Right renal cortex interstitium (tissue), 3 donors: ENCODE measurements at places on chromosomes 16 and 17.

- no peak for DNase-seq
Observed at GRCh38 chr17:74748279-74748528, 224 bp upstream of the NHERF1 start.

GRCh38 chr17:20202141-20202621, 193.0 kb downstream of the SPECC1 start:
- DNase-seq, result no peak

GRCh38 chr16:53743149-53743566, 39.2 kb downstream of the FTO start:
- DNase-seq, result no peak

GRCh38 chr16:10752843-10753523, 9.3 kb downstream of the NUBP1 start:
- DNase-seq, result no peak

- DNase-seq, result no peak
Observed at GRCh38 chr16:21950782-21951521, 2.2 kb upstream of the UQCRC2 start.

GRCh38 chr17:2435181-2435741, 34.4 kb upstream of the MNT start:
- no peak for DNase-seq

GRCh38 chr16:24729243-24729950, at the start of gene TNRC6A:
Gene TNRC6A, plus strand, starts transcription at chr16:24729651. Its CDS starts 191 bp downstream, at chr16:24729842.
- DNase-seq, result peak; percentile 62

DNA sequence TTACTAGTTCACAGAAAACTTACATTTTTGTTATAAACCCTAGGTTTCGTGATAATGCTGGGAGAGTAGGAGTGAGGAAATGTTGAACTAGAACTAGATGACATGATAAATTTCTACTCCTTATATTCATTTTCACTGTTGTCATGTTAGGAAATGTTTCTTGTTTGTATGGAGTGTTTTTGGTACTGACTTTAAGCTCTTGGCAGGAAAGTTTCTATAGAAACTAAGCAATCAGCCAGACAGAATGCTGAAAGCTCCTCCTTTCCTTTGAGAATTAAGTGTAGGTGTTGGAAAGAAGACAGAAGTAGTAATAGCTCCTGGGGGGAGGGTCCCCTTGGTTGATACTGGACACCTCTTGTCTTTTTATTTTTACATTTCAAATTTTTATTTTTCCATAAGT, 309.8 kb downstream of the MAP2K4 start:
- DNase-seq, result no peak

DNA sequence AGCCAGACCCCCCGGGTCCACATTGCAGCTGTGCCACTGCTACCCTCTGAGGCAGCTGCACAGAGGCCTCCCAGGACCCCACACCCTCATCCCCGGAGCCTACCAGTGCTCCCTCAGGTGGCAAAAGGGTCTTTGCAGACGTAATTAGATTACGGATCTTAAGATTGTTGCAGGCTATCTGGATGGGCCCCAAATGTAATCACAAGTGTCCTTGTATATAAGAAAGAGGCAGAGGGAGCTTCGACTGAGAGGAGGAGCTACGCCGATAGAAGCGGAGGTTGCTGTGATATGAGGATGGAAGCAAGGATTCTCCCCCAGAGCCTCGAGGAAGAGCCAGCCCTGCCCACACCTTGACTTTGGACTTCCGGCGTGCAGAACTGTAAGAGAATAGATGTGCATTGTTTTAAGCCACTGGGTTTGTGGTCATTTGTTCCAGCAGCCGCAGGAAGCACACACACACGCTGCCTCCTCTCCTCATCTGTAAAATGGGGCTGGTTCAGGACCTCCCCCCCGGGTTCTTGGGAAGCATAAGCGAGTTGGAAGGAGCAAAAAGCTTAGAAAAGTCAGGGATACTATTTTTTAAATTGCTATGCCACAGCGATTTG, 10.5 kb upstream of the RAI1 start:
- DNase-seq, result no peak

DNA sequence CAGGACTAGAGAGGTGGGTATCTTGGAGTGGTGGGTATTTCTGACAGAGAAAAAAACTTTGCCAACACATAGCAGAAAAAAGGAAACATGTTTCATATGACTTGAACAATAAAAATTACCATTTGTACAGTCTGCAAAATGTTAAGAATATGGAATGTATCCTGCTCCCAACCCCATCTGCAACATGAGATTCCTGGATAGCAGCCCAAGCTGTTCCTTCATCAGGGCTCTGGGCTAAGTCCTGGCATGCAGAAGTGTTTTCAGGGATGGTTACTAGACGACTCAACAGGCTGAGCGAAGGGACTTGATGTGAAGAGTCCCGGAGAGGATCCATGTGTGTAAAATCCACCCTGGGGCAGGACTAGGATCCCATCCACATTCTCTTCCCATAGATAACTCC, 121.0 kb upstream of the IRX3 start:
- DNase-seq, result no peak

GRCh38 chr17:7261379-7262191, 693 bp downstream of the CLDN7 start:
- no peak for DNase-seq

GRCh38 chr17:50148226-50149090, 2.0 kb downstream of the PPP1R9B start:
- DNase-seq, result no peak

- no peak for DNase-seq
Observed at GRCh38 chr17:81931189-81931556, 3.6 kb upstream of the MAFG start.

GRCh38 chr17:36900160-36900512, 37.1 kb upstream of the LHX1 start:
- no peak for DNase-seq

GRCh38 chr17:3547628-3548027, 10.0 kb downstream of the TRPV3 start:
- no peak for DNase-seq

DNA sequence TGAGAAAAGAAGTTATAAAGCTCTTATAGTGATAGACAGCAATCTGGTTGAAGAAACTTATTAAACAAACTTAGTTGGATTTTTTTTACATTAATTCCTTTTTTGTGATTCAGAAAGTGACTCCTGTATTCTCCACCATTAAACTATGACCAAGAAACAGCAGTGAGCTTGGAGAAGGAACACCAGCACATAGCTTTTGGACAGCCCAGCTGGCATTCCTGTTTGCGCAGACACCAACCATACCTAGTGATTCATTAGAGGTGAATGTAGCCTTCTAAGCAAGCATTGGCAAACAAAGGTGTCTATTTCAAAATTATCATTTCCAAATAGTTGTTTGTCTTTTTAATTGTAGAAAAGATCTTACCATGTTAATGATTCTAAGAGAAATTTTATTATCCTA, 94.4 kb downstream of the STXBP4 start:
- no peak for DNase-seq

GRCh38 chr17:45895304-45895968, 1.1 kb downstream of the MAPT start:
- no peak for DNase-seq

DNA sequence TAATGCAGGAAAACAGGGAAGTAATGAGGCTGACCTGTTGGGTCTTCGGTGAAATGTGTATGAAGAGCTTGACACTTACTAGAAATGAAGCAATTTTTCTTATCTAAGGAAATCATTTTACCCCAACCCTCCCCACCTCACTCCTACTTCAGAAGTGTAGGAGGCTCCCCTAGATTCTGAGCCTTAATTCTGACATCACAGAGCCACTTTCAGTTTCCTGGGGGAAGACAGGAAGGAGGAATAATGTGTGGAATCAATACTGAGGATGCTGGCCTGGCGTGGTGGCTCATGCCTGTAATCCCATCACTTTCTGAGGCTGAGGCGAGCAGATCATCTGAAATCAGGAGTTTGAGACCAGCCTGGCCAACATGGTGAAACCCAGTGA, 20.3 kb downstream of the FBRS start:
- no peak for DNase-seq

- no peak for DNase-seq
Observed at GRCh38 chr16:55010492-55011160, 80.0 kb downstream of the IRX5 start.

DNA sequence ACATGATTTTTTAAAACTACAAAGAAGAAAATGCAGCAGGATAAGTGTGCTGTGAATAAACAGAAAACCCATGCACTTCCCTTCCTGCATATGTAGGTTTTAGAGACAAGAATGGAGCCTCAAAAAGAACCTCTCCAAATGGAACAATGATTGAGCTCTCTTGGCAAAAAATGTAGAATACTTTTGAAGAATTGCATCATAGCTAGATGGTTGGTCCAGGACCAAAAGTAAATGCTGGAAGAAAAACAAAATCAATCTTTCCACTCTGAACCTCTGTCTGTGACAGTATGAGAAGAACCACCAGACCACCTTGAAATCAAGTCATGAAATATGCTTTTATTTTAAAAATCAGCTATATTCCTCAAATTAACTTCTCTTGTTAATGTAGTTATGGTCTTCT, 17.5 kb downstream of the HELZ start:
- DNase-seq, result no peak

- DNase-seq, result no peak
Observed at GRCh38 chr16:27221576-27222248, 18.4 kb downstream of the KDM8 start.

GRCh38 chr17:55190748-55191147, 74.0 kb upstream of the HLF start:
- DNase-seq, result no peak

- DNase-seq, result no peak
Observed at GRCh38 chr16:10181196-10182162, 749 bp downstream of the GRIN2A start.

DNA sequence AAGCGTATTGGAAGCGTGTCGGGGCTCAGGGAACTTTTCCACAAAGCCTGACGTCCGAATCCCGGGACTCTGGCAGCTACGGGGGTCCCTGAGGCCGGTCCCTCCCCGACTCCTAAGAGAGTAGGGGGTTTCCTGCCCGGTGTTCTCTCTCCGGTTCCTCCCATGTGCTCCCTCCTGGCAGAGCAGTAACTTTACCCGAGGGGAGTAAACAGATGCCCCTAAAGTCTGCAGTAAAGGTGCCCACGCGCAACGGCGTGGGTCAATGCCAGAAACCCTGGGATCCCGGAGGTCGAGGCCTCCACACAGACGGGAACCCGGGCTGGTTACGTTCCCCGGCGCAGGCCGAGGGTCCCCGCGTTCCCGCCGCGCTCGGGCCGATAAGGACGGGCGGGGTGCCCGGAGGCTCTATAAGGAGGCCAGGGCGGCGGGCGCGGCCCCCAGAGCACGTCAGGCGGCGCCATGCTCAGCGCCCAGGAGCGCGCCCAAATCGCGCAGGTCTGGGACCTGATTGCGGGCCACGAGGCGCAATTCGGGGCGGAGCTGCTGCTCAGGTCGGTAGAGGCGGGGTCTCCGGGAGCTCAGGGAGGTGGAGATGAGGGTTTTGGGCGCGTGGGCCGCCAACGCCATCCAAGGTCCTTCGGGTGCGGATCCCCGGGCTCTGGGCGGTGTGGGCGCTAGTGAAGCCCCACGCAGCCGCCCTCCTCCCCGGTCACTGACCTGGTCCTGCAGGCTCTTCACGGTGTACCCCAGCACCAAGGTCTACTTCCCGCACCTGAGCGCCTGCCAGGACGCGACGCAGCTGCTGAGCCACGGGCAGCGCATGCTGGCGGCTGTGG, at the start of gene HBM:
Gene HBM, plus strand, starts transcription at position 440 of the 836 bp plus-strand sequence. Its CDS starts 20 bp downstream, at position 460.
- no peak for DNase-seq

DNA sequence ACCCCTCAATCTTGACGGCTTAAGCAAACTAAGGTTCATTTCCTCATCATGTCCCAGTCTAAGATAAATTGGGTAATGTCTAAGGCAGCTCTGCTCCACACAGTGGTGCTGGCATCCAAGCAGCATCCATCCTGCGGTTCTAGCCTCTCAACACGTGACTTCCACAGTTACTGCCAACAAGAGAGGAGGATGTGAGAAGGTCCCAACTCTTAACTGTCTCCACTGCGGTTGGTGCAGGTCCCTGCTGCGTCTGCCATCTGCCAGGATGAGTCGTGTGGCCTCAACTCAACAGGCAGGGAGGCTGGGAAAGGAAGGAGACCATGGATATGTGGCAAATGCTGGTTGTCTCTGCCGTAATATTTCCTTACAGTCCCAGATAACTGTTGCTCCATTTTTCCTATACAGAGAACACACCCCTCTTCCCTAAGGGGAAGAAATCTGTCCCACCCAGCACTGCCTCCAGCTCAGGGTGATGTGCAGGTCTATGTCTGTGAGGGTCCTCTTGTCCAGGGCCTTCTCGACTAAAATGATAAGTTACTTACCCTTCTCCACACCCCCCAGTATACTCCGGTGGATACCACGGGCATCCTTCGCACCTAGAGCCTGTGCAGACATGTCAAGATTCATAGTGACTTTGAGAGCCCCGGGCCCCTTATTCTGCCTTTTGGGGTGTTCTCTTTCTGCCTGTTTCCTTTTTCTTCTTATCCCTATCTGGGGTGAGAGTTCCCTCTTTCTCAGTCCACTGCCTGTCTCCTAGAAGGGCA, 64.7 kb downstream of the KCNJ18 start:
- no peak for DNase-seq

DNA sequence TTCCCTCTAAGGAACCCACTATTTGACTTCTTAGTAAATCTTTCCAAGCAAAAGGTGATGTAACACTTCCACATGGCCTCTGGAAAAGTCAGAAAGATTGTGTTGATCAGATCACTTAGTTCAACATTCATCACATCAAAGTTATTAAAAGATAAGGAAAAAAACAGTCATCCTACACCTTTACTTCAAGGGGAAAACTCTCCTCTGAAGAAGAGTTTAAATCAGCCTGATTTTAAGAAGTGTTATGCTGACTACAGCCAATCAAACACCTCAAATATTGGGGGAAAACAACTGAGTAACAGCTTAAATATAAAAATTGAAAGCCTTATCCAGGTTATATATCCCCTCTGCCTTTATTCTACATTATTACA, 19.6 kb upstream of the COPRS start:
- no peak for DNase-seq

GRCh38 chr17:36889770-36890349, 47.4 kb upstream of the LHX1 start:
- no peak for DNase-seq

- no peak for DNase-seq
Observed at GRCh38 chr17:9221147-9221921, 200.0 kb downstream of the NTN1 start.

DNA sequence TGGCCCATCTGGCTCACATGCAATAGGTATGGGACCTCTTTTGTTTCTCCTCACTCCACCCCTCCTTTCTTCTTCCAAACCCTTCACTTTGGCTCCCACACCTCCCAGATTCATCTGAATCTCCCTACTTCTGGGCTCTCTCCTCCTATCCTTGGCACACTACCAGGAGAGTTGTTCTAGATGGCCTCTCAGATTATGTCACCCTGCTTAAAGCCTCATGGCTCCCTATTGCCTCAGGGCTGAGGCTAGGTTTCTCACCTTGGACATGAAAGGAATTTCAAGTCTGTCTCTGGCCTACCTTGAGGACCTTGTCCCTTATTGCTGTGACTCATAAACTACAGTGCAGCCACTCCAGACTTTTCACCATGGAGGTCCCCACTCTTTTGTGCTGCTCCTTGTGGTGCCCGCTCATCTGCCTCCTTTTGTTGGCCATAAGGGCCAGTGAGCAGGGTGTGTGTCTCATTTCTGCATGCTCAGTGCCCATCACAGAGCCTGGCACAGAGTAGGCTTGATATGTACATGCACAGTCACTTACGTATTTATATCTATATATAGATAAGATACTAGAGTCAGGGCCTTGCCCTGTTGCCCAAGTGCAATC, 1.0 kb upstream of the MFAP4 start:
- no peak for DNase-seq

GRCh38 chr16:66952430-66953110, 8.5 kb upstream of the CES3 start:
- no peak for DNase-seq
